HAP-1 (cell line): ENCODE measurements at places on chromosomes 2 and 18.

DNA sequence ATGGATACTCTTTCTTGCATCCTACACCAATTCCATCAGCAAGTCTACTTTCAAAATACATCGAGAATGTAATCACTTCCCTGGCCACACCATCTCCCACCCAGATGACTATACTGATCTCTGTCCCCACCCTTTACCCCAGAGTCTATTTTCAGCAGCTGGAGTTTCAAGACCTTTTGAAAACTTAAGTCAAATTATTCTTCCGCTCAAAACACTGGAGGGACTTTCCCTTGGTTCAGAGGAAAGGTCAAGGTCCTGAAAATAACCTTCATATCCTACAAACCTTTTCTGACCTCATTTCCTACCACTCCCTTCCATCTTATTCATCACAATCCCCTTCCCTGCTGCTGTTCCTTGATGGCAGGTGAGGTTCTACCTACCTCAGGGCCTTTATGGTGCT, 58.8 kb upstream of the LYPD6 start:
- no peak for DNase-seq

DNA sequence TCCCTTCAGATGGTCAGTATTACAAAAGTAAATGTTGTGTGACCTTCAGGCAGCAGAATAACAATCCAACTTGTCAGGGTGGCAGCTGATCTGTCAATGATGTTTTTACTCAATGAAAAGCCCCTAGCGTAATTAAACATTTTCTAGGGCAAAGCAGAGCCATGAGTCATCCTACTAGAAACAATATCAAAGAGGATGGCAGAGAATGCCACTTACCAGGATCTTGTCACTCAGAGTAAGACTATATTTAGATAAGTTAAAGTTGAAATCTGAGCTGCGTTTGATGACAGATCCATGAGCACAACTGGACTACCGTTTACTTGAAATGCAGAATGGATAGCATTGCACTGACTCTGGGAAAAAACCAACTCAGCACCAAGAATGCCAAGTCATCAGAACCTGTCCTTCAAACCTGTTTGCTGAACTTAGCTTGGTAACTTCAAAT, 612.6 kb upstream of the ACVR2A start:
- no peak for DNase-seq

GRCh38 chr18:63083555-63083954, 236.0 kb downstream of the BCL2 start:
- no peak for DNase-seq

GRCh38 chr2:110866466-110866865, 134.1 kb downstream of the ACOXL start:
- DNase-seq: no peak

DNA sequence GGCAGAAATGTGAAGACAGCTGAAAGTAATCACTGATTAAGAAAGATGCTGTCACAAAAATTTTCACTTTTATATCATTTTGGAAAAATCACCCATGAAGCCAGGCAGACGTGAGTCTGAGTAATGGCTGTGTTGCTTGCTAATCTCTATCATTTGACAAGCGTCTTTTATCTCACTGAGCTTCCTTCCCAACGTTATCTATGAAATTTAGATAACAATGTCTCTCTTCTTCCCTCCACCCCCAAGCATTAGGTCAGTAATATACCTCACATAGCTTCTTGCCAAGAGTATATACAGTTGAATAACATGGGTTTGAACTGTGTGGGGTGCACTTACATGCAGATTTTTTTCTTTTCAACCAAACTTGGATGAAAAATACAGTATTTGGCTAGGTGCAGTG, 388.6 kb upstream of the NRXN1 start:
- no peak for DNase-seq
